ENCODE measurements at places on chromosomes 16 and 17.

DNA sequence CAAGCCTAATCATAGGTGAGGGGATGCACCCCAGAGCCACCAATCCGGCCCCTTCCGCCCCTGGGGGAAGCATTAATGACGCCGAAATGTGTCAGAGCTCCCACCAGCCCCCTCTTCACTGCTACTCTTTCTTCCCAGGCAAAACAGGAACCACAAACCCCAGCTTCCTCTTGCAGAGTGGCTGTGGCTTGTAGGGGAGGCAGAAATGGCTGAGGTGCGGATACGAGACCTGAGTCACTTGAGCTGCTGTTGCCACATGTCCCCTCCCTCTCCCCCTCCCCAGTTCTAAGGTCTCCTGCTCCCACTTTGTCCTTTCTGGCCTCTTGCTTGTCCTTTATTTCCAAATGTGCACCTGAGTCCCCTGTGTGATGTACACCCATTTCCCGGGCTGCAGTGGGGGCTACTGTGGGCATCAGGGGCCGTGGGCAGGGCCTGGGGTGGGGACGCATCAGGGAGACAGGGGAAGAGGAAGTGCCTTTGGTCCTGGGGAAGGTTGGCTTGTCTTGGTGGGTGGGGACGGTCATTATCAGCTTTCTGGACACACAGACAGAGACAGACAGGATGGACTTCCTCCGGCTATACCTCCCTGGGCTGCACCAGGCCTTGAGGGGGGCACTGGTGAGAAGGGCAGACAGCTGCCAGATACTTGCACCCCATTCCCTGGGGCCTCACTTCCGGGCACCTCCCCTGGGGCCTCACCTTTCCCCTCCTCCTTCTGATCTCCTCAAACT, at the start of gene APOBR:
APOBR (plus strand) TSS at position 523 of the 731 bp plus-strand sequence; CDS start at position 562, 39 bp downstream.
- DNase-seq, result no peak

DNA sequence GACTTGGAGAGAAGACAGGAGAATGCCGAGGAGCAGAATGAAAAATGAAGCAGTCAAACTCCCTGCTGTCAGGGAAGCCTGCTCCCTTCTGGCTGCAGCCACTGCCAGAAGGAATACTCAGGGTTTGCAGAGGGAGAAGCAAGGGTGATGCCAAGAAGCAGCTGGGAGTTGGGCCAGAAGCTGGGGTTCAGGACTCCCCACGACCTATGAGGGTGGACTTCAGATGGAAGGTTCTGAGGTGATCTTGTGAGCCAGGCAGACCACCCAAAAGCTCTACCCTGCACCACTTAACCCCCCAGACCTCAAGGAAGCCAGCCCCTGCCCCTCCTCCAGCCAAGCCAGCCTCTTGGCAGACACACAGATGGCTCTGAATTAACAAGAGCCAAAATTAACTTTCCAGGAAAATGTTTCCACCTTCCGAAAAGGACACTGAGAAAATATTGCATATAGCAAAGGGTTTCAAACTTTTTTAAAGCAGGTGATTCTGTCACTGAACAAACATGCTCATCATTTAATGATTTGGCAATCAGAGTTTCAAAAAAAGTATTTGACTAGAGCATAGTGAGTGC, 126.0 kb upstream of the ERCC4 start:
- no peak for DNase-seq

DNA sequence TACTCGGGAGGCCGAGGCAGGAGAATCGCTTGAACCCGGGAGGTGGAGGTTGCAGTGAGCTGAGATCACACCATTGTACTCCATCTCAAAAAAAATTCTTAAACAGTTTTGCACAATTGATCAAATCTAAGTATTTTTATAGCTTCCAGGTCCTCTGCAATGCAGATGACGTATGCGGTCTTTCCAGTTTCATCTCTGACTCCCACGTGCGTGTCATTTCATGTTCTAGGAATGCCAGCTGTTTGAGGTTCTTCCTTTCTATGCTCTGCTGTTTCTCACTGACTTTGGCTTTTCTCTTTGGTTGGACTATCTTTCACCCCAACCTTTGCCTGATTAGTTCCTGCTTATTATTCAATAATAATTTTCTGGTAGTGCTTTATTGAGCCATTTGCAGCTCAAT, 16.2 kb downstream of the CHP2 start:
- no peak for DNase-seq

GRCh38 chr17:72565758-72566157, 444.9 kb downstream of the SOX9 start:
- DNase-seq, result no peak

GRCh38 chr17:82400830-82401229, 17.3 kb upstream of the HEXD start:
- DNase-seq, result no peak
